ENCODE measurements at places on chromosomes 13 and 19. TPM values are rescaled to one million over a fixed set of nuclear protein-coding genes. Genes with fewer than 3 reads are reported as not detected.

TYROBP gene
- total RNA-seq: not detected

ZNF582 gene
- 4.0 TPM for total RNA-seq

DNA sequence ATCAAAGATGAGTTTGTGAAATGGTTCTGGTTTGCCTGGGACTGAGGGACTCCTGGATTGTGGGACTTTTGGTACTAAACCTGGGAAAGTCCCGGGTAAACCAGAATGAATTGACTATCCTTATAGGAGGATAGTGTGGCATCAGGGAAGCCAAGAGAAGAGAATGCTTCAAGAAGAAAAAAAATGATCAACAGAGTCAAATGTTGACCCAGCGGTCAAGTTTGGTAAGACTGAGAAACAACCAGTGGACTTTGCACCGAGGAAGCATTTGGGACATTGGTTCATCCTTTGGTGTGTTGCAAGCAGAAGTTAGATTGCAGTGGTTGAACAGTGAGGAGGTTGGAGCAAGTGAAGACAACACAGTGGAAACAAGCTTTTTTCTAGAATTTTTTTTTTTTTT is 33.5 kb downstream of the CLEC17A start:
- no peak for DNase-seq

ZNF527 gene
- total RNA-seq: 7.0 TPM

ADM5 gene
- total RNA-seq: 1.5 TPM

- DNase-seq: peak; percentile 4
Observed at GRCh38 chr19:23394511-23394910, 760 bp downstream of the ZNF91 start.

GRCh38 chr13:40232311-40233040 is 434.0 kb downstream of the FOXO1 start:
- no peak for DNase-seq

DNA sequence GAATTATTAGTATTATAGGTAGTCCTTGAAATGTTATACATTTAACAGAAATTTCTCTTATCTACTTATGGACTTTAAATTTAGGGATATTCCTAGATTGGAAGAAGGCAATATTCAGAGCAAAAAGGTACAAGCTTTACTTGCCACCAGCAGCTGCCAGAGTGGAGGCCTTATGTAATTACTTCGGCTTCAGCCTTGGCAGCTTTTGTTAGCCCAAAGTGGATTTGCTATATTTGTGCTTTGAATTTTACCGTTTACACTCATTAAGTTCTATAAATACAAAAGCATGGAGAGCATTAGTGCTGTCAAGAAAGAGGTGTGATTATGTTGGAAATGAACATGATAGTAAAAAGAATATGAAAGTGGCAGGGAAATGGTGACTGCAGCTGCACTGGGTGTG is 319.9 kb downstream of the ATP8A2 start:
- no peak for DNase-seq

- DNase-seq: no peak
Observed at GRCh38 chr13:66069570-66069969, 1160.6 kb downstream of the PCDH9 start.

DNA sequence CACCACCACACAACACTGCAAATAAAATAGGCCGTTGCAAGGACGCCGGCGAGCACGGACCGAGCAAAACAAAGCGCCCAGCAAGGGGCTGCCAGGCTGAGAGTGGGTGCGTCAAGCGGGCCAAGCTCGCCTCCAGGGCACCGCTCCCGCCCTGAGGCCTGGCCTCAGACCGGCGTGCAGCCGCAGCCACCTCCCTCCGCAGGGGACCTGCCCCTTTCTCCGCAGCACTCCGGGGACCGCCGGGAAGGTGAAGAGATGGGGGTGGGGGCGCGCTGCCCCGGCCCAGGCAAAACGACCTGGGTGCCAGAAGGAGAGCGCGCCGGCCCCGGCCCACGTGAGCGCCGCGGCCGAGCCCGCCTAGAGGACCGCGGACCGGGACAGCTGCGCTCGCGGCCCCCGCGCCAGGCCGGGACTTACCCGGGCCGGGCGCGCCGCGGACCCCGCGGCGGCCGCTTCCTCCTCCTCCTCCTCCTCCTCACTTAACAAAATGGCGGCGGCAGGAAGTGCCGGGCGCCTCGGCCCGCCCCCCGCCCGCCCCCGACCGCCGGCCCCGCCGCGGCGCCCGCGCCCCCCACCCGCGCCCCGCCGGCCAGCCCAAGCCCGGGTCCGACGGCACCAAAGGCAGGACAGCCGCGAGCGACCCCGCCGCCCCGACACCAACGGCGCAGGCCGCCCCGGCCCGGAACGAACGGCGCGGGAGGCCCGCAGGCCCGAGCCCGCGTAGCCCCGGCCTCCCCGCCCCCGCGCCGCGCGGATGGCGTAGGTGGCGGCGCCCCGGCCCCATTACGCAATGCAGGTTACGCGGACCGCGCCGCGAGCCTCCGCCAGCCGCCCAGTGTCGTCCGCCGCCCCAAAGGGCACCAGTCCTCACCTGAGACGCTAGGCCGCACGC is 674 bp downstream of the BRD4 start:
- no peak for DNase-seq

- no peak for DNase-seq
Observed at GRCh38 chr19:17871878-17872250, at the start of gene SLC5A5. SLC5A5 (plus strand) TSS chr19:17871945; CDS start chr19:17872320, 375 bp downstream.

GRCh38 chr13:33175991-33176390 is 109.6 kb downstream of the STARD13 start:
- DNase-seq: no peak

- DNase-seq: peak; percentile 90
Observed at GRCh38 chr19:43983912-43984686, at the start of gene ZNF155. ZNF155 (plus strand) TSS chr19:43984188; CDS start chr19:43988544, 4,356 bp downstream.

SBSN gene
- not detected for total RNA-seq

C19orf33 gene
- total RNA-seq: 37.2 TPM

GRCh38 chr13:44171861-44172260 is 201.8 kb upstream of the SERP2 start:
- no peak for DNase-seq

DNA sequence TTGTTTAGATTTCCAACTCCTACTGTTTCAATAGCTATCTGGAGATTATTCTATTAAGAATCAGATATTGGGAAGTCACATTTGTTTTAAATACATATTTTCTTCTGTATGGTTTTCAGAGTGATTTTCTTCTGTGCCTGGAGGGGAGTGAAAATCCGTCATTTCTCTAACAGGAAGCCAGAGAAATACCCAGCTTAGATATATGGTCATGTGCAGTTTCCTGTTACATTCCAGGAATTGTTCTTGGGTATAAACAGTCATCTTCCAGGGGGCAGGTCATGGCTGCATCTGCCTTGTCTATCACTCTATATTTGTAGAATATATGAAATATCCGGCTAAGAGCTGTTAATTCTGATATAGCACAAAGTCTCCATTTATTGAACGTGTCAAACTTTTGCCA is 77.5 kb upstream of the MIR17HG start:
- peak; percentile 55 for DNase-seq

SMIM44 gene
- not detected for total RNA-seq

ZNF699 gene
- total RNA-seq: 9.7 TPM

GRCh38 chr19:30674656-30675055 is 302.5 kb downstream of the ZNF536 start:
- no peak for DNase-seq

GRCh38 chr19:47057328-47057727 is 8.9 kb upstream of the TMEM160 start:
- DNase-seq: no peak

DNA sequence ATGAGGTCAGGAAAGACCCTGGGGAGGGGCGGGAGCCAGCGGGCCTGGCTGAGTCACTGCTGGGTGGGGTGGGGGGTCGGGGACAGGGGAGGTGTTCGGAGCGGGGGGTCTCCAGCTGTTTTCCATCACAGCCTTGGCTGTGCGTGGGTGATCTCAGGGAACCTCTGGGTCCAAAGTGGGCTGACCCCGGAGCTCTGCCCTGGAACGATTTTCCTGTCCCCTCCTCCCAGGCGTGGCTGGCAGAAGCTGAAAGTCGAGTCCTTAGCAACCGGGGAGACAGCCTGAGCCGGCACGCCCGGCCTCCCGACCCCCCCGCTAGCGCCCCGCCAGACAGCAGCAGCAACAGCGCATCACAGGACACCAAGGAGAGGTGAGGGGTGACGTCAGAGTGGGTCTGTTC is 10.6 kb downstream of the TRIP10 start:
- no peak for DNase-seq

GRCh38 chr13:79353693-79354092 is 52.4 kb downstream of the RBM26 start:
- peak; percentile 31 for DNase-seq

ZNF701 gene
- total RNA-seq: 9.8 TPM

GRCh38 chr13:101579281-101579802 is 126.9 kb downstream of the ITGBL1 start:
- peak; percentile 31 for DNase-seq

DNA sequence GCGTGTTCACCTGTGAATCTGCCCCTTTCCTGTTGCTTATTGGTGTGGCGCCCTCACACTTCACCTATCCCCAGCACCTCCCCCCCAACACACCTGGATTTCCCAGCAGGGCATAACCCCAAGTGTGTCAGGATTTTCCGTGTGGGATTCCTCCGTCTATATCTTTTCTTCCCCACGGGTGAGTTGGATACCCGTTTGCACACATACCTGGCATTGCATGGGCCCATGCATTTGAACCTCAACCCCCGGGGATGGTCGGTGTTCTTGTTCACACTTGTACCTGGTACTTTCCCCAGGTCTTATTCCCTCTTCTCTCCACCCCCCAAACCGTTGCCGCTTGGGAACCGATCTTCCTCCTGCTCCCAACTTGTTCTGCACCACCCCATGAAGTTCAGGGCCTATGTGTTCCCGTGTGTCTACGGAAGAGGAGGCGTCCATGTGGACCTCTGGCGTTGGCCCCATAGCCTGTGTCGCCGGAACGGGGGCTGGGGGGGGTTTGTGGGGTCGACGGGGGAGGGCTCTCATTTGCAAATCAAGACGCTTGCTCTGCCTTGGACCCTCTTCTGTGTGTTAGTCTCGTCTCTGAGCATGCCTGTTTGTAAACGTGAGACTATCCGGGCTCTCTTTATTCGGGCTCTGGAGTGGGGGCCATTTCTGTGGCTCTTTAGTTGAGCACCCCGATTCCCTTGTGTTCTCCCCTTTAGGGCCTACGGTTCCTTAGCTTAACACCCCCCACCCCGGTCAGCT is 1.7 kb downstream of the PRR12 start:
- no peak for DNase-seq

CCDC70 gene
- not detected for total RNA-seq

- no peak for DNase-seq
Observed at GRCh38 chr13:46667687-46668281, 114.8 kb downstream of the LRCH1 start.

DNA sequence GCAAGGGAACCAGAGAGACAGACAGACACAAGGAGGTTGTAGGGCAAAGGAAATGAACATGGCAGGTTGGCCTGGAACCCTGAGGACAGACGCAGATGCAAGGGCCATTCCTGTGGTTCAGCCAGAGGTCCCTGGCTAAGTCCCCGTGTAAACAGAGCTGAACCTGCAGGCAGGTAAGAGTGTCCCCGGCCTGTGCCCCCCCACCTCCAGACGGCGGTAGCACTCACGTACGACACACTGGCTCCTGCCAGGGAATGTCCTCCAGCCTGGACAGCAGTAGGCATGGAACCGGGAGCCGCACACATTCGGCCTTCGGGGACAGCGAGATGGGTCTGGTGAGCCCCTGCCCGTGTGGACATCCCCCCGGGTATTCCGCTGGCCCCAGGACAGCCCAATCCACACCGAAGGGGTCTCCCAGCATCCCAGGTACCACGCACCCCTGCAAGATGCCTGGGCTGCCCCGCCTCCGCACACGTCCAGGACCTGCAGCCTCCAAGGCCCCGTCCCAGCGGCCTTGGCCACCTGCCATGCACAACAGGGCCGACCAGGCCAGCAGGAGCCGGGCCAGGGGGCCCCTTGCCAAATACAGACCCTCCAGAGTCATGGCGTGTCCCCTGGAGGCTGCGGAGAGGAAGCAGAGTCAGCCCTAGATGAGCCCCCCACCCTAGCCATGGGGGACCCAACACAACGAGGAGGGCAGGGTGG is 2.4 kb downstream of the FBN3 start:
- no peak for DNase-seq

- no peak for DNase-seq
Observed at GRCh38 chr19:11296264-11296663, 304 bp downstream of the TSPAN16 start.

PLPP2 gene
- 13.9 TPM for total RNA-seq

SPACA4 gene
- total RNA-seq: not detected

- no peak for DNase-seq
Observed at GRCh38 chr13:113943821-113944565, 29.9 kb downstream of the C13orf46 start.

- no peak for DNase-seq
Observed at GRCh38 chr13:100808330-100809128, 133.9 kb upstream of the TMTC4 start.

IZUMO1 gene
- not detected for total RNA-seq

DNA sequence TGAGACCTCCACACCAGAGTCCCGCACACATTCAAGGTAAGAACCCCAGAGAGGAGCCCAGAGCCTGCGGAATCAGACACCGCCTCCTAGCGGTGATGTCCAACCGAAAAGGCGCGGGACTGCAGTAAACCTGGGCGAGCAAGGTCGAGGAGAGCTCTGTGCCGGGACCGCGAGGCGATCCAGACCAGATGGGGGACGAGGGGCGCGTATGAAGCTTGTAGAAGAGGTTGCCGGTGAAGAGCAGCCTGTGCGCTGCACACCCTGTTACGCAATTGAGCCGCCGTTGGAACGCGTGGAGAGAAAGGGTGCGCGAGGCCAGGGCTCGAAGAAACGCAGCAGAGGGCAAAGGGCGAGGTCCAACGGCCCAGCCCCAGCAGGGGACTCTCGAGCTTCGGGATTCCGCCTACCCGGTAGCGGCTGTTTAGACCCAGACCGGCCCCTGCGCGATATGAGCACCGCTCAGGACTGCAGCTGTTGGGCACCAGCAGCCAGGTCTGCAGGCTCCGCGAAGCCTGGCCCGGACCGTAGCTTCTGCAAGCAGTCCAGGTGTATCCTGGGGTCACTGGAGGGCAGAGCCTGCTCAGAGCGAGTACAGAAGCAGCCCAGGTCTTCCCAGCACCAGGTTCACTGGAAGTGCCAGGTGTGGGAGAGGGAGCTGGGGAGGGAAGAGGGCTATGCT is 65.9 kb upstream of the ZNF599 start:
- DNase-seq: no peak

GTF2F1 gene
- total RNA-seq: 57.8 TPM

DNA sequence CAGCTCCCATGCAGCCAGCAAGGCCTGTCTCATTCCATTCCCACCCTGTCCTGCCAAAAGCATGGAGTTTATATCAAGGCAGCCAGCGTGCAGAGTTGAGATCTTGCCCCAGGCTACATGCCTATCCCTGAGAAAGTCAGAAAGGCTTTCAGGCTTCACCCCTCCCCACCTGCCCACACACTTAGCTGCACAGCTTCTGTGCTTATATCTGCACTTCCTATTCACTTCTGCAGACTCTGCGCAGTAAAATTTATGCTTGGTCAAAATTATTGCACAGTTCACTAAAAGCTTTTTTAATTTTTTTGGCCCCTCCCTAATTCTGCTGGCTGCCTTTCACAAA is 12.5 kb upstream of the ZNF675 start:
- DNase-seq: no peak

- no peak for DNase-seq
Observed at GRCh38 chr13:60282186-60282585, 114.8 kb upstream of the TDRD3 start.

SLC15A1 gene
- not detected for total RNA-seq

Data from glomerular endothelial cell (primary cell).